Natural killer cell (primary cell): ENCODE measurements at places on chromosomes 11 and 22. TPM values are rescaled to one million over a fixed set of nuclear protein-coding genes. Genes with fewer than 3 reads are reported as not detected.

- peak; percentile 11 for DNase-seq
Observed at GRCh38 chr11:1924646-1925372, 5.3 kb downstream of the TNNT3 start.

Gene POU2AF3
- not detected for total RNA-seq

DNA sequence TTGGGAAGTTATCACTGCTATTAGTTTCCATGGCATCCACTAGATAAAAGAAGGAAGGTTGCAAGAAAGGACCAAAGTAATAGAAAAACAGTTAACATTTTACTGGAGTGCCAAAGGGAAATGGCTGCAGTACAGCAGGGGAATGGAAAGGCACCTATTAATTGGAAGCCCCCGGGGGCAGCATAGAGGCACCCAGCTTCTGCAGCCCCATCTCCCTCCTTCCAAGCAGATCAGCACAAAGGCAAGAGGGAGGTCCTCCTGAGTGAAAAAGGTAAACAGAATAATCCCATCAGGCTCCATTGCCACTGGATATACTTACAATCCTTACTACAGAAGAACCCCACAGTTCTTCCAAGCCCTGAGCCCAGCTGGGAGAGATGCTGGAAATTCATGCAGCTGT, 887.1 kb downstream of the DLG2 start:
- no peak for DNase-seq

Gene CDC42BPG
- total RNA-seq, result 12.7 TPM

GRCh38 chr11:12417691-12418611, 40.6 kb downstream of the PARVA start:
- DNase-seq, result no peak

DNA sequence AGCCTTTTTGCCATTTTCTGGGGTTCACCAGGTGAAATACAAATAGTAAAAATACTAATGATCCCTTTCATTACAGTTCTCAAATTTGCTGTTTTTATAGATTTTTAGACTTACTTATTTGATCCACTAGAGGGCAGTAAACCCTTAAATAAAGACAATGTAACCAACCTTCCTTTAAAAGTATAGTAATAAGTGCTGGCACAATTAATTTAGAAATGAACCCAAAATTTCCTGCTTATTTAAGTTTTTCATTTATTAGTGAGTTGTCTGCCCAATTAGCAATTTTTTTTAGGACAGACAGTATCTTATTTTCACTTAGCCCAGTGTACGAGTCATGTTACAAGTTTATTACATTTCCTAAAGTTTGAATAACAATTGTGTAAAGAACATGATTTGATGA, 4.7 kb downstream of the DDIAS start:
- DNase-seq, result no peak

- no peak for DNase-seq
Observed at GRCh38 chr22:44340271-44341239, 27.8 kb upstream of the SHISAL1 start.

Gene PIWIL4
- 2.0 TPM for total RNA-seq

DNA sequence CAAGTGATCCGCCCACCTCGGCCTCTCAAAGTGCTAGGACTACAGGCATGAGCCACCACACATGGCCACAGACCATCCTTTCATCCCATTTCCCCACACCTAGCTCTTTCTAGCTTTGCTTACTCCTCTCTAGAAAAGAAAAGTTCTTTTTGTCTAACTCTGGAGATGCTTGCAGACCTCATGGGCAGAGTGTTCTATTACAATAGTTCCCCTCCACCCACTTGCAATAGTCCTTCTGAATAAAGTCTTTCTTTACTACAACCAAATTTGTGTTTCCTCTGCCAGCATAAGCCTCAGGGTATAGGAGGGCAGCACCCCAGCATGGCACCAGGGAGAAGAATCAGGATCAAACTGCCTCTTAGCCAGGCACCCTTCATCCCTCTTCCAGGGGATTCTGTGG, 18.8 kb upstream of the RTL6 start:
- DNase-seq, result no peak

DNA sequence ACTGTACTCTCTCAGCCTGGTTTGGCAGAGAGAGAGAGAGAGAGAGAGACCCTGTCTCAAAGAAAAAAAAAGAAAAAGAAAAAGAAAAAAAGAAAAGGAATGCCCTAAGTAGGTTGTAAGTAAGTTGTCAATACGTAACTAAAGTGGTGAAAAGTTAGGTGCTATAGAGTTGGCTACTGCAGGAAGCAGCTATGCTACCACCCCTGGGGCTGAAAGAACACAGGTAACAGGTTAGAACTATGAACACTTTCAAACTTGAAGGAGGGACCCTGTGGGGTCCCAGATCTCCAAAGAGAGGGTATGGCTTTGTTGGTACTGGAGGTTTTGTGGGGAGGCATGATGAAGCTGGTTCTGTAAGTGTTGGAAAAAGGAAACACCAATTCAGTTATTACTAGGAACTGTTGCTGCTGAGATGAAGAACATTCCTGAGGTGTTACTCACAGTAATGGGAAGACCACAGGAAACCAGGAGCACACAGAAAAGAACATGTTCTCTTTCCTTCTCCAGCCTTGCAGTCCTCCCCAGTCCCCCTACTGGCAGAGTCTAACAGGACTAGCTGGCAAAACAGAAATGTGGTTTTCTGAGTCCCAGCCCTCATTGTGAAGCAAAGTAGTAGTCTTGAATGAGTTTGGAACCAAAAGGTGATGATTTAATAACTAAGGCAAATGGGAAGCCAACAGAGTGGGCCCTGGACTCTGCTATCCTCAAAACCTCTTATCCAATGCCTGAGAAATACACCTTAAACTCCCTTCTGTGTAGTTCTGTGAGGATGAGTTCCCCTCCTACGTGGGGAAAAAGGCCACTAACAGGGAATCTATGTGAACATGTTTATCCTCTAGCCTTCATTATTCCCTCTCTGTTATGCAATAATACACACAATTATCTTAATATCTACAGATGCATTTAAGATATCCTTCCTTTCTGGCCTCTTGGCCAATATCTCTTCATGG, 427.0 kb upstream of the DDI1 start:
- DNase-seq, result no peak

DNA sequence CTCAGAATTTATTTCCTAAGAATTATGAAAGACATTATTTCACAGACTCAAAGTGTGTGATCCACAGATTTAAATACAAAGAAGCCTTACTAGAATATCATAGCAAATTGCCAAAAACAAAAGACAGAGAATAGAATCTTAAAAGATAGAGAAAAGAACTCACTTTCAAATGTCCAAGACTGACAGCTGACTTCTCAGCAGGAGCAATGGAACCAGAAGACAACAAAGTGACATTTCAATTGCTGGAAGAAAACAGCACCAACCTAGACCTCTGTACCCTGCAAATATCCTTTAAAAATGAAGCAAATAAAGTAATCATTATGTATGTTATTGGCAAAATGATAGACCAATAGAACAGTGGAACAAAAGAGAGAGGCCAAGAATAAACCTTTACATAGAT, 109.2 kb downstream of the TTC17 start:
- DNase-seq, result no peak

Gene SLC16A8
- total RNA-seq, result not detected

GRCh38 chr11:79461144-79461543, 20.3 kb upstream of the TENM4 start:
- DNase-seq, result no peak
